ENCODE measurements at places on chromosomes 5 and 9.

GRCh38 chr5:80576383-80576782 lies 6.3 kb upstream of the ANKRD34B start:
- no peak for DNase-seq

DNA sequence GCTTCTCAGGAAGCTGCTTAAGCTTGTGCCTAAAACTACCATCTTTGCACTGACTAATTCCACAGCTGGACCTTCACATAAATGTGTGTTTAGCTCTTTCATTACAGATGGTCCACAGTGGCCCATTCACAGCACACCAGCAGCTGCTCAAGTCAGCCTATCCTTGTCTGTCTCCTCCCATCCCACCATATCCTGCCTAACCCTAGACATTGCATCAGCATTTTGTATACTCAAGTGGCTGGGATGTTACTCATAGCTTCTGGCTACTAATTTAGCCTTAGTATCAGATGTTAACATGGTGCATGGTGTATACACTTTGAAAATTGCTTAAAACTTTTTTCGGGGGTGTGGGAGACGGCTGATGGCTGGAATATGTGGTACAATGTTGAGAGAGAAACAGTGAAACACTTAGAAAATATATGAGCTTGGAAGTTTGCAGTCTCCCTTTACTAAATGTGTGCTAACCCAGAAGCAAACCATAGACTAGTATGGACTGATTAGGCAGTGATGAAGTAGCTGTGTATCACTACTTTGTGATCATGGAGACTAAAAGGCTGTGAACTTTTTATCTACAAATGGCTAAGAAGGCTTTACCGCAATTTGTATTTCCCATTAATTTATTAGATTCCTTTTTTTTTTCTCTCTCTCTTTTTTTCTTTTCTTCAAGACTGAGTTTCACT lies 83.1 kb downstream of the JMY start:
- no peak for DNase-seq

GRCh38 chr5:177598477-177598876 lies 1.5 kb upstream of the B4GALT7 start:
- no peak for DNase-seq

GRCh38 chr5:172540099-172540870 lies 86.0 kb upstream of the SH3PXD2B start:
- DNase-seq = no peak

DNA sequence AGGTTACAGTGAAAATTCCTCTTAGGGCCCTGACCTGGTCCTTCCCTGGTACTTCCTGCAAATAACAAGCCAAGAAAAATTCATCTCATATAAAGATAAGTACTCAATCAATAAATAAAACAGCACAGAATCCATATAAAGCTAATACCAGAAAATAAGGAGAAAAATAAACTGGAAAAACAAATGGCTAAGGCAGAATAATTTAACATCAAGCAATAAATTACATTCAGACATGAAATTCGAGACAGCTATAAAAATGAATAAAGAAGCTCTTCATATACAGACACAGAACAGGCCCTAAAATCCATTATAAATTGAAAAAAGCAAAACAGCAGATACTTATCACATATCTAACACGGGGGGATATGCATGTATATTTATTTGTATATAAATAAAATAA lies 99.2 kb downstream of the DTWD2 start:
- DNase-seq = no peak
